HFFc6 (cell line): ENCODE measurements at places on chromosomes 4 and X.

DNA sequence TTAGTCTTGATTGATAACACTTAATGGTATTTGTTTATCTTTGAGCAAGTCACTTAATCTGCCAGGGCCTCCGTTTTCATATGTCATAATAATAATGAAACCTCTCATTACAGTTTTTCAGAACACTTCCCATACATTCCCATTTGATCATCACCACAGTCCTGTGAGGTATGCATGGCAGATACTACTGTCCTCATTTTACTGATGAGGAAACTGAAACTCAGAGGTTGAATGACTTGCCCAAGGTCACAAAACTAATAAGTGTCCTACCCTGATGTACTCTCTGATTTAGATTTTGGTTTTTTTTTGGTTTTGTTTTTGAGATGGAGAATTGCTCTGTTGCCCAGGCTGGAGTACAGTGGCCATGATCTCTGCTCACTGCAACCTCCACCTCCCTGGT, 25.7 kb downstream of the ZFX start:
- DNase-seq: no peak

DNA sequence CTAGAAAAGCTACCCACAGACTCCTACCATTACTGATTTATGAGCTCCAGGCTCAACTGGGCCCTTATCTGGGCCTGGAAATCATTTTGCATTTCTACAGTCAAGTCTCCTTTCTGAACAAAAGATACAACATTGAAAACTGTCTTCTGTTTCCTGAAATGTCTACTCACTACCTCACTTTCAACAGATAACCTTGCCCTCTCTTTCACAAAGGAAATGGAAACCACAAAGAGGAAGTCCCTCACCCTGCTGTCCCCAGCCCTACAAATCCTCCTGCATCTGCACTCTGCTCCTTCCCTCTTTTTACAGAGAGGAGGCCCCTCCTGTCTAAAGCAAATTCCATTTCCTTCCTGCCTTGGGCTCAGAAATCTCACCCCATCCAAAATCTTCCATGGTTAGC, 24.8 kb upstream of the CYBB start:
- no peak for DNase-seq

DNA sequence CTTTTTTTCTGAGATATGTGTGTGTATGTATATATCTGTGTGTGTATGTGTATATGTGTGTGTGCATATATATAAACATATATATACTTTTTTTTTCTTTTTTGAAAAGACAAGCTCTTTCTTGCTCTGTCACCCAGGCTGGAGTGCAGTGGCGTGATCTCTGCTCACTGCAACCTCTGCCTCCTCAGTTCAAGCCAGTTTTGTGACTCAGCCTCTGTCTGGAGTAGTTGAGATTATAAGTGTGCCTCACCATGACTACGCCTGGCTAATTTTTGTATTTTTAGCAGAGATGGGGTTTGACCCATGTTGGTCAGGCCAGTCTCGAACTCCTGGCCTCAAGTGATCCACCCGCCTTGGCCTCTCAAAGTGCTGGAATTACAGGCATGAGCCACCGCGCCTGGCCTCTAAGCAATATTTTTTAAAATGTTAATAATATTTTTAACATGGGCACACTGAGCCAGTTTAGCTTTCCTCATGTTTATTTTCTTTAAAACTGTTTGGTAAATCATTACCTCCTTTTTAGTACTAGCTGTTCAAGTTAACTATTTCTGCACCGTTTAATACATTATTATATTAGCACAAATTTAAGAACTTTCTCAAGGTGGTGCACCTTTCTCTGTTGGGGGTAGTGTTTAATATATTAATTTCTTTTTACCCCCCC, 33.3 kb downstream of the BBS12 start:
- DNase-seq: peak; percentile 93

DNA sequence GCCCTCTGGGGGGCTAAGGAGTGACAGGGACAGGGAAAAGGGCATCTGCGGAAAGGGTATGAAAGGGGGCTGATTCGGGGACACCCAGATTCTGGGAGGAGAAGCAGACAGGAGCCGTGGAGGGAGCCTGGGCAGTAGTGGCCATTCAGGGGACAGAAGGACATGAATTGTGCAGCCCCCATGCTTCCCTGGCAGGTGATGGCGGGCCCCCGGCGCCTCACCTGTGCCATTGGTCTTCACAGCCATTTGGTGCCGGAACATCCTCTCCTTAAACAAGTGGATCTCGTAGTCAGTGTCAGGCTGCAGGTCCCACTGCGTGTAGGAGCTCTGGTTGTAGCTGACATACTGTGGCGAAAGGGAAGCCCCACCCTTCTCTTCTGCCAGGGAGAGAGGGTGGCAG, 21.9 kb downstream of the L1CAM start:
- DNase-seq: no peak

- DNase-seq: no peak
These were observed 35.4 kb downstream of the SEL1L3 start for GRCh38 chr4:25827373-25827772.

DNA sequence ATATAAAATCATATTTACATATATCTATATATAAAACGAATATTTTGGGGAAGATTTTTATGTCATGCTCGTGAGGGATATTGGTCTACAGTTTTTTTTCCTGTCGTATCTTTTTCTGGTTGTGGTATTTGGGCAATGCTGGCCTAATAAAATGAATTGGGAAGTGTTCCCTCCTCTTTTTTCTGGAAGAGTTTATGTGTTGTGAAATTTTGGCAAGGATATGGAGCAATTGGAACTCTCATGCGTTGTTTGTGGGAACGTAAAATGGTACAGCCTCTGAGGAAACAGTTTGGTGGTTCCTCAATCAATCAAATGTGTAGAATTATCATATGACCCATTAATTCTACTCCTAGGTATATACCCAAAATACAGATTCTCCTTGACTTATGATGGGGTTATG, 69.8 kb downstream of the ZNF182 start:
- no peak for DNase-seq

DNA sequence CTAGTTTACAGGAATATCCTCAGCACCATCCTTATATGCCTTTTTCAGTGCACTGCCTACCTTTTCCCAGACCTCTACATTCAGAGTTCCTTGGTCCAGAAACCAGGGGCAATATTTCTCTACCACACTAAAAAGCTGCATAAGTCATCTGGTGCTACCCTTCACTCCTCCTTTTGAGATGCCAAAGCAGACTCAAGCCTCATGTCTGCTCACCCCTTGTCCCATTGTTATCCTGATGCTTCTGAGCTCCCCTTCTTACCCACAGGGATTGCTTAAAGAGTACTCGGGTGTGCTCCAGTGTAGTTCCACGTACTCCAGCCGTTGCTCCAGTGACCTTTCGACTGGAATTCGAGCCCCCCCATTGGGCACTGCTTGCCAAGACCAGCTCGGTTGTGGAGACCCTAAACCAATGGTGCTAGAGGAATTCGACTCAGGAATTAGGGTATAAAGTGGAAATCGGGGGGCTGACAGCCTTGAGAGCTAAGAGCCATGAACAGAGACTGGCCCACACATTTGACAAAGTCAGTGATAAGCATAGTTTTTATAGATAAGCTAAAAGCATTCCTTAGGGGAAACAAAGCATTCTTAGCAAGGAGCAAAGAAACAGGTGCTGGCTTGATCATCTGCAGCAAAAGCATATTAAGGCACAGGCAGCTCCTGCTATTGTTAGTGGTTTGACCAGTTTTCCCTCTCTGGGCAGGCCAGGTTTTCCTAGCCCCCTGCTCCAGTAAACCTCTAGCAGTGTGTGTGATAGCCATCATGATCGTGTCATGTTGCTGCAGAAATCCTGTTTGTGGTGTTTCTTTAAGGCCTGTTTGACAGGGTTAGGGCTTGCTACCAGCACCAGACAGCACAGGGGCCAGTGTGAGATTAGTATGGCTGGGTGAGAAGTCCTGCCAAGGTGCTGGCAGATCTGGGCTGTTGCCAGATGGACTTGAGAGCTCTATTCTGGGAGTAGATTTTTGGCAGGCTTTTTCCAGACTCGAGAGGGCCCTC, 57.5 kb upstream of the WDR1 start:
- DNase-seq: no peak

DNA sequence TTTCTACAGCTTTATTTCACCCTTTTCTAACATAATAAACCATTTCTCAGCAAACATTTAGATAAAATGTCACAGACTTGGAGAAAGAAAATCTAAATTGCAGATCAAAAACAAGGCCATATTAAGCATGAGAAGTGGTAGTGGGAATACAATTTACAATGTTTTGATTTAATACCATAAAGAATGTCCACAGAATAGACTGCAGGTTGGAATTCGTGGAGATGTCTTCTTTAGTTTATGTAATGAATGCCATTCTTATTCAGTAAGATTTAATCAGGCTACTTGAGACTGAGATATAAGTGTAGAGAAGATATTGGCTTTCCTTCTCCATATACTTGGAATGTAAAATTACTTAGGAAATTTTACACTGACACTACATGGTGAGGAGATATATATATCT, 91.9 kb upstream of the ZFP42 start:
- no peak for DNase-seq

DNA sequence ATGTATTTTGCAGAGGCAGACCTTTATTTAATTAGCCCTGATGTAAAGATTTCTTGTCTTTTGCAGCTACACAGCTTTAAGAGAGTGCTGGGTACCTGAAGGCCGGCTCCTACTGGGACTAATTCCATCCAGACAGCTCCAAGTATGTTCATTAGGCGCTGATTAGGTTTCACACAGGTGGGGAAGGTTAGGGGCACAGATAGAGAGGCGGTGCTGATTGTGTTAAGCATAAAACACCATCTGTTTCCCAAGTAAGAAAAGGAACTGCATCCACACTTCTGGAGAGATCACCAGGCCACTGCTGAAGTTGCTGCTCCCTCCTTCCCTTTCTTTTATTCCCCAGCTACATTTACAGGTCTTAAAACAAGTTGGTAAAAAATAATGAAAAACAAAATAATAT, 349.5 kb downstream of the ZIC3 start:
- DNase-seq: no peak

GRCh38 chrX:72306851-72307645, 1.3 kb upstream of the CITED1 start:
- peak; percentile 42 for DNase-seq

DNA sequence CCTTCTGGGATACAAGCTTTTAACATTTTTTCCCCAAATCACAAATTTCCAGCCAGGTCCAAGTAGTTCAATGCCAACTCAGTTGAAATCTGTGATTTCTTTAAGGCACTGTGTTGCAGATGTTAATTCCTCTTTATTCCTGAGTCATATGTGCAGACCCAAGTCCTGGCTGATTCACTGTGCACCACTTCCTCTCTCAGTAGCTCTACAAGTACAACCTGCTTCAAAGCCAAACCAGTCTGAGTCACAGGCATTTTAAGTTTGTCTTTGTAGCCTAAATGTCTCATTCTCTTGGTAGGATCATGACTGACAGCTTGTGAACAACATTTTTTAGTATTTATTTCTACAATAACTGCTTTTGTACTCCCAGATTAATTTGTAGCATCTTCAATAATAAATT, 165.6 kb upstream of the S100G start:
- DNase-seq: peak; percentile 87

DNA sequence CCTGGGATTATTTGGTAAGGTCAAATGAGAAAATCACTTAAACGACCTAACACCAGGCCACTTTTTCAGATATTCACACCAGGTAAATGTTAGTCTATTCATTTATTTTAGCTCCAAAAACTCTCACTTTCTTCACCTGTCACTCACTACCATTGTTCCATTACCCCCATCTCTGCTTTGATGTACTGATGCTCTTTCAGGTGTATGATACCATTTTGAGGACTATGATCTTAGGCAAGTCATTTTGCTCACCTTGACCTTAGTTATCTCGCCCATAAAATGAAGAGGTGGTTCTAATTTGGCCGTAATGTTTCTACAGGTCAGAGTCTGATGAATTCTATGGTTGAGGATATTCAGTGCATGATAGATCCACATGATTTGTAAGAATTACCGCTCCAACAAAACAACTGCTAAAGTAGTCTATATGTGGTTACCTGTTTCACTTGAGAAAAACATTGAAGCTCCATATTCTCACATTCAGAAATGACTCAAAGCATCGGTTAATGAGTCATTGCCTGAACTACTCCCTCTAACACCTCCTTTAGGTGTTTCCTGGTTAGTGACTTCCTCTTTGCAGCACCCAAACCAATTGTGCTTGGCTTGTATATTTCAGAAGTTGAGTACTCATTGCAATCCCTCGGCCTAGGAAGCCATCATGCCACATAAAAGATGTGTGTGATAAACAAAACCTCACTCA, 4.5 kb downstream of the DTHD1 start:
- no peak for DNase-seq

DNA sequence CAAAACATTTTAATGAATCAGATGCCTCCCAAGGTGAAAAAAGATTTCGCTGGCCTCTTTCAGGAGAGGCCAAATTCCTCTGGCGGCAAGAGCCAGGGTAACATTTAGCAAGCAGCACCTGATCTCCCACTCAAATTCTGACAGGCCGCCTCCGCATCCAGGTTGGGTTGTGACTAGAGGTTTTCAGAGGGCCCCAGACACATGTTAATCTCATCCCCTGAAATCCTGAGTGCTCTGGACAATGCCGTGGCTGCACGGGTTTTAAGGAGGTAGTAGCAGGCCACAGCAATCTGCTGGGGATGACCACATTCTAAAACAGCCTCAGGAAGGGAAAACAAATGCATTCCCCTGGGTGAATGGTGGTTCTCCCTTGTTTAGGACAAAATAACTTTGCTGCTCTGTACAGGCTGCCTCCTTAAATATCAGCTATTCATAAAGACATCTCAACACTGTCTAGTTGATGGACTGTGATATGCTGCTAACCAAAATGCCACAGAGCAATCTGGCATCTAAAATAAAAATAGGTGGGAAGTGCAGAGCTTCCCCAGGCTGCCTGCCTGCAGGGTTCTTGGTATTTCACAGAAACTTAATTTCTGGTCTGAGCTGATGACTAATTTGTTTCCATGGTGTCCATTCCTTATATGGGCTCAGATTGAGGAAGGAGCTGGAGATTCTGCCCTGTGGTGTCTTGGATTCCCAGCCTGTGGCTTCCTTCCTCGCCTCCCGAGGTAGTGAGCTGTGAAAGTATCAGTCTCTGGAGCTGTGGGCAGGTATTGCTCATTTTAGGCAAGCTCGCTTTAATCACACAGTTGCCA, 202.0 kb downstream of the DCLK2 start:
- DNase-seq: peak; percentile 83

- DNase-seq: no peak
These were observed 449.6 kb downstream of the FSTL5 start for GRCh38 chr4:161714022-161714751.

- DNase-seq: no peak
These were observed 2.7 kb downstream of the AFP start for GRCh38 chr4:73438582-73439215.

GRCh38 chr4:14184265-14184664, 556.7 kb upstream of the BOD1L1 start:
- no peak for DNase-seq

GRCh38 chrX:23557070-23557469, 110.2 kb upstream of the PRDX4 start:
- no peak for DNase-seq

- DNase-seq: no peak
These were observed 21.1 kb downstream of the AIFM1 start for GRCh38 chrX:130144509-130144908.

DNA sequence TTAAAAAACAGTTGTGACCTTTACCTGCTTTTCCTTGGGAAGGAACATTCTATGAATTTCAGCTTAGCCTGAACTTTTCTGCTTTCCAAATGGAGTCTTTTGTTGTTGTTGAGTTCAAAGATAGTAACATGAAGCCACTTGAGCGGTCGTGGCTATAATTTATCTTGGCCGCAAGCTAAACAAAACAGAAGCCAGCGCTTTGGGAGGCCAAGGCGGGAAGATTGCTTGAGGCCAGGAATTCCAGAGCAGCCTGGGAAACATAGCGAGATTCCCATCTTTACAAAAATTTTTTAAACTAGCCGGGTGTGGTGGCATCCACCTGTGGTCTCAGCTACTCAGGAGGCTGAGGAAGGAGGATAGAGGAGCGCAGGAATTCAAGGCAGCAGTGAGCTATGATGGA, 29.9 kb downstream of the TKTL1 start:
- no peak for DNase-seq
